ENCODE measurements at places on chromosomes 4 and X. TPM values are rescaled to one million over a fixed set of nuclear protein-coding genes. Genes with fewer than 3 reads are reported as not detected.

Gene SH2D1A
- total RNA-seq, result 25.8 TPM

Gene PPEF2
- 0.10 TPM for total RNA-seq

Gene ANK2
- 1.2 TPM for total RNA-seq

Gene SPON2
- total RNA-seq, result 5.2 TPM

Gene MSANTD1
- total RNA-seq, result 1.5 TPM

- H3K36me3 ChIP-seq, result no peaks in the 10 kb centered on the region
- H3K27ac ChIP-seq, result no peak overlapping the region
- no peak overlapping the region for H3K4me3 ChIP-seq
- H3K27me3 ChIP-seq, result no peaks in the 10 kb centered on the region
- H3K4me1 ChIP-seq, result no peaks in the 10 kb centered on the region
Measured at GRCh38 chr4:181688872-181689271, 554.3 kb upstream of the TENM3 start.

- H3K27me3 ChIP-seq, result no peaks in the 10 kb centered on the region
- peak overlapping the region; percentile 80 for H3K4me3 ChIP-seq
- H3K36me3 ChIP-seq, result peaks cover 2% of the 10 kb centered on the region
- H3K4me1 ChIP-seq, result peaks cover 35% of the 10 kb centered on the region
- peak overlapping the region; percentile 97 for H3K27ac ChIP-seq
- no peak for DNase-seq
Measured at GRCh38 chr4:101020956-101021355, 326.4 kb downstream of the PPP3CA start.

DNA sequence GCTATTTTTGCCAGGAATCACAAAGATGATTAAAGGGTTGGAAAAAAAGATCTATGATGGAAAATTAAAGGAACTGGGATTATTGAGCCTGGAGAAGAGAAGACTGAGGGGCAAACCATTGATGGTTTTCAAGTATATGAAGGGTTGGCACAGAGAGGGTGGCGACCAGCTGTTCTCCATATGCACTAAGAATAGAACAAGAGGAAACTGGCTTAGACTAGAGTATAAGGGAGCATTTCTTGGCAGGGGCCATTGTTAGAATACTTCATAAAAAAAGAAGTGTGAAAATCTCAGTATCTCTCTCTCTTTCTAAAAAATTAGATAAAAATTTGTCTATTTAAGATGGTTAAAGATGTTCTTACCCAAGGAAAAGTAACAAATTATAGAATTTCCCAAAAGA lies 75.1 kb downstream of the NPNT start:
- peaks cover 13% of the 10 kb centered on the region for H3K27me3 ChIP-seq
- DNase-seq, result no peak
- H3K4me1 ChIP-seq, result no peaks in the 10 kb centered on the region
- no peak overlapping the region for H3K27ac ChIP-seq
- no peaks in the 10 kb centered on the region for H3K36me3 ChIP-seq

DNA sequence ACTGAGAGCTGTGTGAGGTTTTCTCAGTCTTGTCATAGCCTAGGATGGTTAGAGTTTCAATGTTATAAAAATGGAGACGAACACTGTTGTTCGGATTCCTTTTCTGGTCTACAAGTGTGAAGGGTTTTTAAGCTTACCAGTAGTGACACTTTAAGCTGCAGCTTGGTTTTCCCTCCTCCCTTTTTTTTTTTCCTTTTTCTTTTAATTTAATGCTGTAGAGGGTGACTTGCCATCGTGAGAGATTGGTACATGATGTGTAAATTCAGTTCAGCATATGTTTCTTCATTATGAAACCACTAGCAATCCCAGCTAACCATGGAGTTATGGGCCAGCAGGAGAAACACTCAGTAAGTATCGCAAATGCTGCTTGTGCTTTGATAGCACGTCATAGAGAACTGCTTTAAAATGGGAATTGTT lies 165.0 kb downstream of the RAPGEF2 start:
- no peaks in the 10 kb centered on the region for H3K27me3 ChIP-seq
- DNase-seq, result no peak
- peaks cover 6% of the 10 kb centered on the region for H3K36me3 ChIP-seq
- peaks cover 18% of the 10 kb centered on the region for H3K4me1 ChIP-seq

DNA sequence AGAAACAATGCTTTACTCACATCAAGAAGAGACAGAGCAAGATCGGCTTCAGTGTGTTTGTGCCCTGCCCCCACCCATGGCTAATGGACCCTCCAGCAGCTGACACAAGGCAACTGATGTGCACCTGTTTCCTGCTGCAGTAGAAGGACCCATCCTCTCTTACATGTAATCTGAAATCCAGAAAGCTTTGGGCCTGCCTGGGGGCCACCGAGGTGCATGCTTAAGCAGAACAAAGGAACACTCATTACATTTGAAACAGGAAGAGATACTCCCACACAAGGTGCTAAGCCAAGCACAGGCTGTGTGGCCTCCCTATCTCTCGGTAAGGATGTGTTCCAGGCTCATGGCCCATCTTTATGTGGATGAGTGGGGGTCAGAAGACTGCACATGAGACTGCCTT lies 338.0 kb downstream of the SPOCK3 start:
- no peaks in the 10 kb centered on the region for H3K36me3 ChIP-seq
- no peak for DNase-seq
- no peaks in the 10 kb centered on the region for H3K27me3 ChIP-seq
- H3K27ac ChIP-seq, result no peak overlapping the region
- H3K4me1 ChIP-seq, result no peaks in the 10 kb centered on the region
- no peak overlapping the region for H3K4me3 ChIP-seq

GRCh38 chr4:37994569-37994968 lies 34.4 kb downstream of the PTTG2 start:
- DNase-seq, result no peak
- peak overlapping the region; percentile 65 for H3K27ac ChIP-seq
- H3K4me3 ChIP-seq, result no peak overlapping the region
- no peaks in the 10 kb centered on the region for H3K27me3 ChIP-seq
- peaks cover 9% of the 10 kb centered on the region for H3K36me3 ChIP-seq
- peaks cover 24% of the 10 kb centered on the region for H3K4me1 ChIP-seq

- no peaks in the 10 kb centered on the region for H3K4me1 ChIP-seq
- H3K36me3 ChIP-seq, result no peaks in the 10 kb centered on the region
- H3K27ac ChIP-seq, result no peak overlapping the region
- H3K4me3 ChIP-seq, result no peak overlapping the region
Measured at GRCh38 chr4:170271723-170272122, 182.0 kb upstream of the AADAT start.

DNA sequence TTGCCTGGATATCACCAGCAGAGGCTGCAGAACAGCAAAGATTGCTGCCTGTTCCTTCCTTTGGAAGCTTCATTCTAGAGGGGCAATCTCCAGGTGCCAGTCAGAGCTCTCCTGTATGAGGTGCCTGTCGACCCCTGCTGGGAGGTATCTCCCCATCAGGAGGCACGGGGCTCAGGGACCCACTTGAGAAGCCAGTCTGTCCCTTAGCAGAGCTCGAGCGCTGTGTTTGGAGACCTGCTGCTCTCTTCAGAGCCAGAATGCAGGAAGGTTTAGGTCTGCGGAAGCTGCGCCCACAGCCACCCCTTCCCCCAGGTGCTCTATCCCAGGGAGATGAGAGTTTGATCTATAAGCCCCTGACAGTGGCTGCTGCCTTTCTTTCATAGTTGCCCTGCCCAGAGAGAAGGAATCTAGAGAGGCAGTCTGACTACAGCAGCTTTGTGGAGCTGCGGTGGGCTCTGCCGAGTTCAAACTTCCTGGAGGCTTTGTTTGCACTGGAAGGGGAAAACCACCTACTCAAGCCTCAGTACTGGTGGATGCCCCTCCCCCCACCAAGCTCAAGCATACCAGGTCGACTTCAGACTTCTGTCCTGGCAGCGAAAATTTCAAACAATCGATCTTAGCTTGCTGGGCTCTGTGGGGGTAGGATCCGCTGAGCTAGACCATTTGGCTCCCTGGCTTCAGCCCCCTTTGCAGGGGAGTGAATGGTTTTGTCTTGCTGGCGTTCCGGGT lies 57.9 kb downstream of the DKK2 start:
- DNase-seq, result no peak
- H3K4me1 ChIP-seq, result no peaks in the 10 kb centered on the region
- H3K27ac ChIP-seq, result no peak overlapping the region
- no peaks in the 10 kb centered on the region for H3K27me3 ChIP-seq

DNA sequence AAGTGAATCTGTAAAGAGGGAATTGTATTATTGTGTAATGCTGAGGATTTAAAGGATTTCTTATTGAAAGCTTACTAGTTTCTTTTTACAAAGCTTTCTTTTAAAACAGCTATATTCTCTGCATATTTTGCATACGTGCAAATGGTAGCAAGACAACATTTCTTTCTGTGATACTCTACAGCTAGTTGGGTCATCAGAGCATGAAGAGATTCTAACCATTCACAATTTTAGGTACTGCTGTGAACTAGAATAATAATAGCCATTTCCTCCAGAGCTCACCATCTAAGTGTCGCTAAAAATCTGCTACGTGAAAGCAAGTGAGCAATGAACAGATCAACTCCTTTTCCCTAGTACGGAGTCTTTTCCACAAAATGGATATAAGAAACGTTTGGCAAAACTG lies 37.3 kb downstream of the ARHGAP6 start:
- DNase-seq, result no peak
- no peaks in the 10 kb centered on the region for H3K36me3 ChIP-seq
- H3K4me3 ChIP-seq, result no peak overlapping the region
- peaks cover 7% of the 10 kb centered on the region for H3K27me3 ChIP-seq

GRCh38 chrX:153639177-153640044 lies 7.6 kb upstream of the DUSP9 start:
- no peak overlapping the region for H3K4me3 ChIP-seq
- H3K27ac ChIP-seq, result no peak overlapping the region

Measured in T-helper 17 cell (primary cell).